ENCODE measurements at places on chromosomes 4 and X. TPM values are rescaled to one million over a fixed set of nuclear protein-coding genes. Genes with fewer than 3 reads are reported as not detected.

- peak overlapping the region; percentile 94 for H3K27ac ChIP-seq
- H3K27me3 ChIP-seq: no peaks in the 10 kb centered on the region
- DNase-seq: peak; percentile 74
- no peaks in the 10 kb centered on the region for H3K36me3 ChIP-seq
These were observed 608 bp downstream of the RAPGEF2 start for GRCh38 chr4:159103384-159103990.

GRCh38 chrX:87397103-87397886 is 120.3 kb upstream of the KLHL4 start:
- H3K4me1 ChIP-seq: no peaks in the 10 kb centered on the region
- H3K27ac ChIP-seq: no peak overlapping the region
- no peak for DNase-seq
- H3K36me3 ChIP-seq: no peaks in the 10 kb centered on the region

DNA sequence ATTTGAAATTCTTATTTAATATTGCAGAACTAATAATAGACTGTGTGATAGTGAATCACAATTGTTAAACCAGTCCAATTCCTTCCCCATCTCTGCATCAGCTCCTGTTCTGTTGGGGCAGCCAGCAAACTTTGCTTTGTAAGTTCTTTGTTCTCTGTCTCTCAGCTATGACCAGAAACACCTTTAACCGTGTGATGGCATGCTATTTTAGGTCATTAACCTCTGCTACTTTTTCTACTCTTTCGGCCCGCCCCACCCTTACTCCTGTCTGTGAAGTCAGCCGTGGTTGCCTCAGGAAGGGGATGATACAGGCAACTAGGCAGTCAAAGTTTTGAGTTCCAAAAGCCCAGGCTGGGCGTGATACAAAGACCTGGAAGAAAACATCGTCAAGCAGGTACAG is 51.3 kb upstream of the EGFL6 start:
- H3K27ac ChIP-seq: no peak overlapping the region
- H3K4me3 ChIP-seq: no peak overlapping the region
- H3K27me3 ChIP-seq: peaks cover under 1% of the 10 kb centered on the region
- no peaks in the 10 kb centered on the region for H3K4me1 ChIP-seq
- no peak for DNase-seq

- H3K27ac ChIP-seq: no peak overlapping the region
- DNase-seq: no peak
- H3K4me3 ChIP-seq: no peak overlapping the region
- H3K4me1 ChIP-seq: no peaks in the 10 kb centered on the region
These were observed 970.4 kb downstream of the RPA4 start for GRCh38 chrX:97854086-97854485.

GRCh38 chr4:38695809-38696208 is 31.8 kb downstream of the KLF3 start:
- H3K4me3 ChIP-seq: no peak overlapping the region
- no peaks in the 10 kb centered on the region for H3K27me3 ChIP-seq
- H3K36me3 ChIP-seq: peaks cover 25% of the 10 kb centered on the region
- H3K4me1 ChIP-seq: peaks cover 5% of the 10 kb centered on the region
- DNase-seq: no peak

DNA sequence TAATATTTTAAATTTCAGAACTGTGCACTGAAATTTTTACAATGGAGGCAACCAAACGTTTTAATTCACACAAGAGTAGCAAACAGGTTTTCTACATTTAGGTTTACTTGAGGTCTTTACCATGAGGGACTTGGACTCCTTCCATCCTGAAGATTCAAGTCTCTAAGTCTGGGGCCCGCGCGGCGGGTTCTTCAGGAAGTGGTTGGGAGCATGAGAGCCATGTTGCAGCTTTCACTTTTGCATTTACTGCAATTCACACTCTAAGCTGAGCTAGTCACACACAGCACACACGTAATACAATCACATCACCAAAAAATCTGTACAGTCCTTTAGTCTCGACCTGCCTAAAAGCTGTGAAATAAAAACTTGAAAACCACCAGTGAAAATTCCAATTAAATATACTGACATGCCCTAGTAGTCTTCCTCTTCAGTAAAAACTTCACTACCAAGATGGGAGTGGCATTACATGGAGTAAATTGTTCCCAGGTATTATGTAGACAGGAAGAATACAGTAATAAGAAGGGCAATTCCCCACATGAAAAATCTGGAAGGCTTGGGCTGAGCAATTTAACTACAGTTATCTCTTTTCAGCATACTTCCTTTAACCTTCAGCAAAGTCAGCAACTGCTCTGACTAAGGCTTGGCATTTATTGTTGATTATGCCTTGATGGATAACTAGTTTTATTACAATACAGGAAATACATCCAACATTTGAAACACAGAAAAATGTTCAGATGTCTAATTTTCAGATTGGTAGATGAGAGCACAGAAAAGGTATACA is 571.1 kb upstream of the DIPK2B start:
- H3K27ac ChIP-seq: peak overlapping the region; percentile 16
- peaks cover 4% of the 10 kb centered on the region for H3K4me1 ChIP-seq
- H3K36me3 ChIP-seq: no peaks in the 10 kb centered on the region
- H3K4me3 ChIP-seq: no peak overlapping the region

DNA sequence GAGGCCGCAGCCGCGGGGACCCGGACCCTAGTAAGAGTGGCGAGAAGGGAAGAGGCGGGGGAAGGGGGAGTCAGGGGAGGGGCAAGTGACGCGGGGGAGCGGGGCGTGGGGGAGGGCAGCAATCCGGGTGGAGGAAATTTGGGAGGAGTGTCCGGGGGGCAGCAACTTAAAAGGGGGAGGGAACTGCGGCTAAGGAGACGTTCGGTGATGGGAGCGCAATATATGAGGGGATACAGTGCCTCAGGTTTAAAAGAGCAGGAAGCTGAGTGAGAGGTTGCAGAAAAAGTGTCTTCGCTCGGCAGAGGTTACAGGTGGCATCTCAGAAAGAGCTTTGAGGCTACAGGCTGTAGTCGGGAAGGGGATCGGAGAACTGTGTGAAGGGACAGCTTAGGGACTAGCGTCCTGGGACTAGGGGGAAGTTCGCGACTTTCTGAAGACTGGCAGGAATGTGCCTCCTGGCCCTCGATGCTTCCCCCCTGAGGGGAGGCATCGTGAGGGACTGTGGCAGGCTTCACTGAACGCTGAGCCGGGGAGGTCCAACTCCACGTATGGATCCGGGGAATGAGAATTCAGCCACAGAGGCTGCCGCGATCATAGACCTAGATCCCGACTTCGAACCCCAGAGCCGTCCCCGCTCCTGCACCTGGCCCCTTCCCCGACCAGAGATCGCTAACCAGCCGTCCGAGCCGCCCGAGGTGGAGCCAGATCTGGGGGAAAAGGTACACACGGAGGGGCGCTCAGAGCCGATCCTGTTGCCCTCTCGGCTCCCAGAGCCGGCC is 519 bp downstream of the FOXO4 start:
- H3K27me3 ChIP-seq: no peaks in the 10 kb centered on the region
- no peaks in the 10 kb centered on the region for H3K4me1 ChIP-seq
- peak overlapping the region; percentile 58 for H3K4me3 ChIP-seq
- no peaks in the 10 kb centered on the region for H3K36me3 ChIP-seq
- DNase-seq: peak; percentile 76

DNA sequence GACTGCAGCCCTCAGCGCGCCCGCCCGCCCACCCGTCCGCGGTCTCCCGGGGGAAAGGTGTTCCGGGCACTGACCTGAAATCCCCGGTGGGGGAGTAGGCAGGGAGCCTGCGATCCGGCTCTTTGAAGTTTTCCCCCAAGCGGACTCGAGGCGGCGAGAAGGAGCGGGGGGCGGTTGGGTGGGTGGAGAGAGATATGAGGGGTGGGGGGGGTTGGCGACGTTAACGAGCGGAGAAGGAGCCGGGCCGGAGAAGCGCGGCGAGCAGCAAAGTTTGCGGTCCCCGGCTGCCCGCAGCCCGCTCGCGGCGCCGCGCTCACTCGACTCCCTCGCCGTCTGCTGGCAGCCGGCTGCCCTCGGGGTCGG is 636 bp downstream of the BCOR start:
- H3K36me3 ChIP-seq: no peaks in the 10 kb centered on the region
- H3K4me3 ChIP-seq: peak overlapping the region; percentile 37
- peak overlapping the region; percentile 94 for H3K27ac ChIP-seq
- H3K27me3 ChIP-seq: no peaks in the 10 kb centered on the region

GRCh38 chrX:848386-848785 is 217.8 kb downstream of the SHOX start:
- H3K4me1 ChIP-seq: no peaks in the 10 kb centered on the region
- H3K27ac ChIP-seq: no peak overlapping the region
- no peaks in the 10 kb centered on the region for H3K27me3 ChIP-seq
- no peak for DNase-seq

DNA sequence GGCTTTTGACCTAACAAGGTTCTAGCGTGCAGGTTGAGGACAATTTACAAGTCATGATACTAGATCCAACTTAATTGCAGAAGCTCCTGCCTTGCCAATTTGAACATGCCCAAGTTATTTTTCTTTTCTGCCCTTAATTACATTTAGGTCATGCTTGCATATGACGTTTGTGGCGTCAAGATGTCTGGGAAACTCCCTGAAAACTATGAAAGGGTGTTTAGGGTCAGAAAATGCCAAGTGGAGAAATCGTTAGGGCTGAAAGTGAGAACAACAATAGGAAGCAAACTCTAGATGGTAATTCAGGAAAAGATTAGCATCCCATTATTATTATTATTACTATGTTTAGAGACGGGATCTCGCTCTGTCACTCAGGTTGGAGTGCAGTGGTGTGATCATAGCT is 38.2 kb upstream of the PLAC8 start:
- no peaks in the 10 kb centered on the region for H3K4me1 ChIP-seq
- no peaks in the 10 kb centered on the region for H3K36me3 ChIP-seq
- H3K27me3 ChIP-seq: no peaks in the 10 kb centered on the region
- no peak for DNase-seq

DNA sequence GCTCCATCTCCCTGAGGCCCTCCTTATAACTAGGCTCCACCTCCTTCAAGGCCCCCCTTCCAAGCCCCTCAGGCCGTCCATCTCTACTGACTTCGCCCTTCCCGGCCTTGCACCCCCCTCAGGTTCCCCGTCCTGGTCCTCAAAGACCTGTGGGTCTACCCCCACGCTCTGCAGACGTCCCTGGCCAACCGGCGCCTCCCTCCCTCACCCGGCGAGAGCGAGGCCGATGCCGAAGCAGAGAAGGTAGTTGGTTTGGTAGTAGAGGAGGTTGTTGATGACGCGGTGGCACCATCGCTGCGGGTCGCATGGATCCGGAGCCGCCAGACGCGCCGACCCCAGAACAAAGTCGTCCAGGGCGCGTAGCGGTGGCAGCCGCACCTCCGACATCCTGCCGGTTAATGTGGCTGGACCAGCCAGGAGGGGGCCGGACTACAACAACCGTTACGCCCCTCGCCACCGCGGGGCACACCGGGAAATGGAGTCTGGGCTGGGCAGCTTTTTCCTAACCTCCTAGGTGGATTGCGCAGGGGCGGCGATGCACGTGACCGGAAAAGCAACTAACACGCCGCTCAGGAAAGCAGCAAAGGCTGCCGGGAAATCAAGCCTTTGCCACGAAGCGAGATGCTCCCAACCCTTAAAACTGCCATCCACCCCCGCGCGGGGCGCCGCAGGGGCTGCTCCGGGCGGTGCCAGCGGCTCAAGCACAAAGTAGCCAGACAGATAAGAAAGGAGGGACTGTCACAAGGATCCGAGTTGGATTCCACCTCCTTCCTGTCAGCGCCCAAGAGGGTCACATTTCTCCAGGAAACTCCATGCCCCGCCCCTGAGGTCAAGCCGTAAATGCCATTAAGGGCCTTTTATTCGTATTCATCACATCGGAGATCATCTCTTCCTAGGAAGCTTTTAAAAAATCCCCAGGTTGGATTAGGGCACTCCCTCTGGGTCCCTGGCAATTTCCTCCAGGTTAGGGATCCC is at the start of gene PRAF2:
TSS of gene PRAF2 (minus strand) at position 402 of the 975 bp plus-strand sequence. CDS start at position 387, 15 bp downstream.
- peak within 1 kb of the TSS; percentile 45 for H3K4me3 ChIP-seq
- no peaks in the 10 kb centered on the region for H3K27me3 ChIP-seq
- no peaks in the 10 kb centered on the region for H3K4me1 ChIP-seq
- H3K36me3 ChIP-seq: no peaks in the 10 kb centered on the region

- H3K27me3 ChIP-seq: no peaks in the 10 kb centered on the region
- no peaks in the 10 kb centered on the region for H3K36me3 ChIP-seq
- no peaks in the 10 kb centered on the region for H3K4me1 ChIP-seq
- peak; percentile 51 for DNase-seq
- no peak overlapping the region for H3K27ac ChIP-seq
- H3K4me3 ChIP-seq: no peak overlapping the region
These were observed 163.3 kb upstream of the PRDX4 start for GRCh38 chrX:23503835-23504539.

GRCh38 chr4:79467246-79467932 is 59.4 kb upstream of the GK2 start:
- DNase-seq: no peak
- H3K4me1 ChIP-seq: no peaks in the 10 kb centered on the region
- no peaks in the 10 kb centered on the region for H3K27me3 ChIP-seq
- no peaks in the 10 kb centered on the region for H3K36me3 ChIP-seq

- peaks cover 27% of the 10 kb centered on the region for H3K27me3 ChIP-seq
- no peak overlapping the region for H3K4me3 ChIP-seq
- H3K36me3 ChIP-seq: no peaks in the 10 kb centered on the region
- peaks cover 3% of the 10 kb centered on the region for H3K4me1 ChIP-seq
- H3K27ac ChIP-seq: peak overlapping the region; percentile 45
These were observed 152.2 kb downstream of the NHS start for GRCh38 chrX:17527135-17527701.

- no peak overlapping the region for H3K27ac ChIP-seq
- no peaks in the 10 kb centered on the region for H3K27me3 ChIP-seq
- DNase-seq: no peak
- no peaks in the 10 kb centered on the region for H3K4me1 ChIP-seq
These were observed 5.7 kb downstream of the TCEANC start for GRCh38 chrX:13658602-13659001.

- H3K36me3 ChIP-seq: no peaks in the 10 kb centered on the region
- H3K27me3 ChIP-seq: no peaks in the 10 kb centered on the region
- no peak overlapping the region for H3K4me3 ChIP-seq
- DNase-seq: no peak
- H3K27ac ChIP-seq: no peak overlapping the region
These were observed 120.3 kb upstream of the AFF2 start for GRCh38 chrX:148380107-148380506.

GRCh38 chr4:124152132-124152531 is 560.4 kb downstream of the ANKRD50 start:
- H3K4me1 ChIP-seq: no peaks in the 10 kb centered on the region
- H3K27ac ChIP-seq: no peak overlapping the region
- H3K27me3 ChIP-seq: no peaks in the 10 kb centered on the region

DNA sequence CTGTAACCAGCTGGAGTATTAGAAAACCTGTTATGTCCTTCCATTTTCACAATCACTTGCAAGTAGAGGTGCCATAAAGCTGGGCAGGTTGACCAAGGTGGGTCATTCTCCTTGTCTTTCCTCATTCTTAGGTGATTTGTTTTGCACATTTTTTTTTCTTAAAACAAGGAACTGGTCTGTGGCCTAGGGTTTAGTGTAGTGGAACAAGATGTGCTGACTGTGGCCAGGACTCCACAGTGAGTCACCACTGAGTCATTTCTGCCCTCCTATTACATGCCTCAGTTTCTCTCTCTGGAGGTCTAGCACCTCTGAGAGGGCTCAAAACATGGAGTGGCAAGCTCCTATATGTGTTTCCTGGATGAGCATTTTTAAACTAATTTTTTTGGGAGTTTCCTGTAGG is 355.9 kb downstream of the GPM6A start:
- no peak overlapping the region for H3K4me3 ChIP-seq
- H3K36me3 ChIP-seq: no peaks in the 10 kb centered on the region
- H3K27ac ChIP-seq: no peak overlapping the region
- DNase-seq: no peak
- H3K27me3 ChIP-seq: no peaks in the 10 kb centered on the region

SPANXC gene
- total RNA-seq: not detected

FMR1NB gene
- not detected for total RNA-seq

BRS3 gene
- total RNA-seq: not detected

RS1 gene
- 0.40 TPM for total RNA-seq

FATE1 gene
- total RNA-seq: 0.37 TPM

TMSB15A gene
- total RNA-seq: 6.4 TPM

KLHL13 gene
- total RNA-seq: 3.6 TPM

VSIG1 gene
- total RNA-seq: 0.57 TPM

CSTF2 gene
- total RNA-seq: 12.3 TPM
